ENCODE measurements at places on chromosomes 1 and 21.

GRCh38 chr1:36257375-36257767 lies 33.1 kb downstream of the THRAP3 start:
- no peak for DNase-seq

GRCh38 chr1:219582296-219582695 lies 30.6 kb downstream of the ZC3H11B start:
- DNase-seq, result no peak

DNA sequence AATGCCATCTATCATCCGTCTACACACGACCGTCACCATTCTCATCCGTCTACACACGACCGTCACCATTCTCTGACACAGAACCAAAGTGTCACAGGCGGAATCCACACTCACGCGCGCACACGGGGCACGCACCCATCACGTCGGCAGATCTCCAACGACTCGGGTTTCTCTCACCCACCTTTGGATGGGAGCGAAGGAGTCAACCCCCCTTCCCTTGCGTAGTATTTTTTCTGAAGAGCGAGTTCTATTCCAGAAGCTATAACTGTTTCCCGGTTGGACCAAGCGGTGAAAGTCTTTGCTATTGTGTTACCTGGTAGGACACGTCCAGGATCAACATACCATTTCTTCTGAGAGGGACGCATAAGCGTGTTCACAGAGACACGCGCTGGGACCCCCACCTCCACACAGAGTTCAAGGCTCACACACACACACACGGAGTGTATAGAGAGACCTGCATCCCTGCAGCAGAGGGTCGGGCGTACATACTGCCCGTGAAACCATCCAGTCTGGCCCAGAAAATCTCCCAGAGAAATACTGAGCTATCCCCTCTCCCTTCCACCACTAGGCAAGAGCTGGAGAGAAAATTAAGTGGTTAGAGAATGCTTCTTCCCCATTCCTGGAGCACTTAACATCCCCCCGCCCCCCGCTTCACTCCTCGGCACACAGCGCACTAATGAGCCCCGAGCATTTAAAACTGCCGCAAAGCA lies 741 bp downstream of the DUSP10 start:
- DNase-seq, result no peak

- no peak for DNase-seq
These were observed 53.5 kb downstream of the ST3GAL3 start for GRCh38 chr1:43760745-43761317.

GRCh38 chr1:9316080-9316444 lies 23.4 kb downstream of the SPSB1 start:
- no peak for DNase-seq

DNA sequence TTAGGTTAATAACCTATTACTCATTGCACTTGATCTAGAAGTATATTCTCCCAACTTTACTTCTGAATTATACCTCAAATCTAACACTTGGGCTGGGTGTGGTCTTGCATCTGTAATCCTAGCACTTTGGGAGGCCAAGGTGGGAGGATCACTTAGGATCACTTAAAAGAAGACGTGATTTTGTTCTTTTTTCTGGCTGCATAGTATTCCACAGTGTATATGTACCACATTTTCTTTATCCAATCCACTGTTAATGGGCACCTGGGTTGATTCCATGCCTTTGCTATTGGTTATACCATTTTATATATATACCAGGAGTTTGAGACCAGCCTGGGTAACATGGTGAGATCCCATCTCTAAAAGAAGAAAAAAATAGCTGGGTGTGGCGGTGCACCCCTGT lies 48.5 kb upstream of the TSNAX start:
- DNase-seq, result no peak

- DNase-seq, result no peak
These were observed 38.4 kb downstream of the NOS1AP start for GRCh38 chr1:162107911-162108310.

DNA sequence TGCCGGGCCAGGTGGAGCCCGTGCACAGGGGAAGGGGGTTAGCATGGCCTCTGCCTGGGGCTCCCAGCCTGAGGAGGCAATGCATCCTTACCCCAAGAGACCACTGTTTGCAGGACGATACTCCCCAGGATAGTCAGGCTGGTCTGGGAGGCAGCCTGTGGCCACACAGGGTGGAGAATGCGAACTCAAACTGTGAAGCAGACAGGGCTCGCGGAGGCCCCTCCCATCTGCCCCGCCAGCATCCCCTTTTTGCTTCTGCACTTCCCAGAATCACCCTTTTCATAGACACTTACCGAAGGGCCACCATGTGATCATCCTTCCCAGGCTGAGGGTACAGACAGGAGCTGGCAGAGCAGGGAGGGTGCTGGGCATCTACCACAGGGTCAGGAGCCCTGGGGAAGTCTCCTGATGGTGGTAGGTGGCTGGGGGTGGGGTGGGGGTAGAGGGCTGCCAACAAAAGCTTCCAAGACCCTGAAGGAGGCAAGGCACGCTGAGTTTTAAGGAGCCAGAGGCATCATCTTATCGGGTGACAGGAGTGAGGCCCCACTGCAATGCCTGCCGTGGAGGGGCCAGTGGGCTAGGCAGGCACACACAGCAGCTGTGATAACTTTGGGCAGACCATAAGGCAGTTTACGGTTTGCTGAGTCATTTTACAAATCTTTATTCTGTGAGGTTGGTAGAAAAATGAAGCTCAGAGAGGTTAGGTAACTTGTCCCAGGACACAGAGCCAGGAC lies 31.3 kb upstream of the BTG2 start:
- DNase-seq, result no peak

- DNase-seq, result no peak
These were observed 426.1 kb downstream of the PTPRC start for GRCh38 chr1:199064971-199065370.

GRCh38 chr1:56135864-56136147 lies 443.6 kb downstream of the PLPP3 start:
- no peak for DNase-seq

DNA sequence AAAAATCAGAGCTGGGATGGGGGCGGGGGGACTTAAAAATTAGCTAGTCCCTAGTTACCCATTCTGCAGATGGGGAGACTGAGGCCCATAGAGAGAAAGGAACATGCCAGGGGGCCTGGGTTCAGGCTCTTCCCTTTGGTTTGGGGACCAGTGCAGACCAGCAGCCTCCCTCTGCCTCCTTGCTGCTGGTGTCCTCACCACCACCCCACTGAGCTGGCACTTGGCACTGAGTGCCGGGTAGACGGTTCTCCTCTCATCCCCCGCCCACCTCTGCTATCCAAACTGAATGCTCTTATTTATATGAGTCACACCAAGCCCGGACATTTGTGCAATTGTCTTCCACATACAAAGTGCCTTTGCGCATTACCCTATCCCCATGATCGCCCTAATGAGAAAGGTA lies 39.2 kb downstream of the CAMK2N1 start:
- DNase-seq, result no peak

DNA sequence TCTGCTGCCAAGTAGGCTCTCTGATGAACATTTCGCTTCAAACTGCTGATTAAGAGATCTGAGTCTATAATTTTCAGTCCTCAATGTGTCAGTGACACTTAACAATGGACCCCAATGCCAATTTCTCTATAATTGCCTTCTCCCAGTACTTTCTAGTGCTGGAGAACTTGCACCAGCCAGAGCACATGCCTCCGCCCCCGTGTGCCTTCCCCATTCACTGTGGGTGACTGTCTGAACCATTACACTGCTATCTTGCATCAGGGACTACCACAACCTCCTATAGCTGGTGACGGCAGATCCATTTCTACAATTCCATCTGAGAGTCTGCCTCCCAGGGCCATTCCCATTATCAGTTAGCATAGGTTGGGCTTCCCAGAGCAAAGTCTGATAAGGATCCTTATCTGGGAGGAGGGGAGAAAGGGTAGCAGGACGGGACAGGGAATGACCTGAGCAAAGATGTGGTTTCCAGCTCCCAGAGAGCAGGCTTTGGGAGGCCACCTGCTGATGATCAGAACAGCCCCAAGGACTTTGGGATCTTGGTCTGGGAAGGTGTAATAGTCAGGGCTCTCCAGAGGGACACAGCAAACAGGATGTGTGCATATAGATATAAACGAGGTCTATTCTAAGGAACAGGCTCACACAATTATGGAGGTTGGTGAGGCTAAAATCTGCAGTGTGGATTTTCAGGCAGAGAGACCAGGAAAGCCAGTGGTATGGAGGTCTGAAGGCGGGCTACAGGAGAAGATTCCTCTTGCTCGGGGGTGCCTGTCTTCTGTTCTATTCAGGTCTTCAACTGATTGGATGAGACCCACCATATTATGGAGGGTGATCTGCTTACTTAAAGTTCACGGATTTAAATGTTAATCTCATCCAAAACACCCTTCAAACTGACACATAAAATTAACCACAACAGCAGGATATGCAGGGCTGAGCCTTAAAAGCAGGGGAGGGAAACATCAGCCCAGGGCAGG lies 238.2 kb downstream of the PTPRU start:
- DNase-seq, result no peak

DNA sequence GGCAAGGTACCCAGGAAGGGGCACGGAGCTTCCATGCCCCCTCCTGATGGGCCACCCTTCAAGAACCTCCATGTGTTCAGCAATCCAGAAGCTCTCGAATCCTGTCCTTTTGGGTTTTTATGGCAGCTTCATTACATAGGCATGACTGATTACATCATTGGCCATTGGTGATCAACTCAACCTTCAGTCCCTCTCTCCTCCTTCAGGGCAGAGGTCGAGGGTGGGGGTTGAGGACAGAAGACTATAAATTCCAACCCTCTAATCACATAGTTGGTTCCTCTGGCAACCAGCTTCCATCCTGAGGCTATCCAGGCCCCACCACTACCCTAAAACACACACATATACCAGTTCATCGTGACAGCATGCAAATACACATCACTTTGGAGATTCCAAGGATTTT lies 135.7 kb downstream of the ZNF281 start:
- no peak for DNase-seq

DNA sequence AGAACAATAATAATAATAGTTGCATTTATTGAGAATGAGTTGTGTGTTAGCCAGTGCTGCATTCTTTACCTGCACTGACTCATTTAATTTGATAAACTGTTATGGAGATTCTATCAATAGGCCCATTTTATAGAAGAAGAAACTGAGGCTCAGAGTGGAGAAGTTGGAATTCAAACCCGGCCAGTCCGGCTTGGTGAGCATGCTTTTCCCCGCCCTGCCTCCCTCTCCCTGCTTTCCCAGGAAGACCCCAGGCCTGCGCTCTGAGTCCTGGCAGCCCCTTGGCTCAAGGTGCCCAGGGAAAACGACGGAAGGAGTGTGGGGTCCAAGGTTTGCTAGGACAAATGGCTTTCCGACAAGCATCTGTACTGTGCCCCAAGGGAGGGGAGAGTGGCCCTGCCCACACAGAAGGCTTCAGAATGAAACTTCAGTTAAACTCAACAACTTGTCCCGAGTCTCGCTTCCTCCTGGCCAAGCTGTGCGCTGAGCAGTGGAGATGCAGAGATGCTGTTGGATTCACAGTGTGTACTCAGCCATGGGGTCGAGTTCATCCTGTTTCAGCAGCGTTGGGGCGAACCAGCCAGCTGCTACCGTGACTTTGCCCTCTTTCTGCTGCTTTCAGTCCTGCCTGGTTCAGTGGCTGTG lies 23.3 kb upstream of the PADI6 start:
- no peak for DNase-seq

DNA sequence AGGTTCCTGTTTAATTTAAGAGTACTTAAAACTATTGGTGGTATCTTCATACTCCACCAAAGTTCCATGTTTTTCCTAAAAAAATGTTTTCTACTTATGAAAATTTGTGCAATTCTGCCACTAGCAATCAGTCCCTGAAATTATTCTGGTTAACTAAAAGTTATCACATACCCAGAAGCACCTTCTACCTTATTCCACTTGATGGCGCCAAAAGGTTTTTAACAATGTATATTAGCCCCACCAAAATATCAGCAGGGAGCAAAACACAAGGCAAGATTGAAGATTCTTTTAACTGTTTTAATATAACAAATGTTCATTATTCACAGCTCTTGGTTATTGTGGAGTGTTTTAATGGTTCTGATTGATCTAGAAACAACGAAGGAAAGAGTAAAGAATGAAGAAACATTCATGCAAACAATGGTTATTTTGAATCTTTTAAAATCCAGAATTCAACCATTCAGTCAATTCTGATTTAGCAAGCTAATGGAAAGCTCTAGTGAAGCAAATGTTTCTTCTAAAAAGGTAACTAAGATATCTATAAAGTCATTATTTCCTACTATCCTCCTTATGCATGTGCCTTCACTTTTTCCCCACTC lies 67.2 kb downstream of the TTLL7 start:
- no peak for DNase-seq

GRCh38 chr1:204127597-204128242 lies 24.1 kb downstream of the ETNK2 start:
- no peak for DNase-seq

DNA sequence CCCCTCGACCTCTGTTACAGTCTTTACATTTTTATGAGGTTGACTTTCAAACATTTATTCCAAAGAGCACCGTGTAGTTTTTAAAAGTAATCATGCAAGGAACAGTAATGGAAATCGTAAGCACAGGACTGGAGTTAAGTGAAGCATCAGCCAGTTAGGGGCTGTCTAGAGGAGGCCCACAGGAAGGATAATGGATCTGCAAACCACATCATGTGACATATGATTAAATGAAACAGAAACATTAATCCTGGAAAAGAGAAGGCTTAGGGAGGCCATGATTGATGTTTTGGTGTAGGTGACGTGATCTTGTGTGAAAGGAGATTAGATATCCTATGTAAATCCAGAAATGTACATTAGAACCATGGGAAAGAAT lies 25.0 kb downstream of the RGS7 start:
- no peak for DNase-seq

DNA sequence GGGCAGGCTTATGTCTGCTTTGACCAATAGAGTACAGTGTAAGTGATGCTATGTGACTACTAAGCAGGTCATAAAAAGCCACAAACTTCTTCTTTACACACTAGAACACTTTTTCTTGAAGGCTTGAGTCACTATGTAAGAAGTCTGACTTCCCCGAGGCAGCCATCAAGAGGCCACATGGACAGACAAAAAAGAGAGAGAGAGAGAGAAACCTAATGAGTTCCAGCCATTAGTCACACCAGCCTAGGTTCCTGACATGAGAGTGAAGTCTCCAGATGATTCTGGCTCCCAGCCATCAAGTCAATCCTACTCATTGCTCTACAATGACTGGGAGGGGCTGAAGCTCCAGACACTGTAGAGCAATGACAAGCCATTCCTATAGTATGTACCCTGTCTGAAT lies 101.4 kb downstream of the LHX9 start:
- no peak for DNase-seq

GRCh38 chr1:234476172-234476571 lies 2.8 kb downstream of the TARBP1 start:
- DNase-seq, result no peak

DNA sequence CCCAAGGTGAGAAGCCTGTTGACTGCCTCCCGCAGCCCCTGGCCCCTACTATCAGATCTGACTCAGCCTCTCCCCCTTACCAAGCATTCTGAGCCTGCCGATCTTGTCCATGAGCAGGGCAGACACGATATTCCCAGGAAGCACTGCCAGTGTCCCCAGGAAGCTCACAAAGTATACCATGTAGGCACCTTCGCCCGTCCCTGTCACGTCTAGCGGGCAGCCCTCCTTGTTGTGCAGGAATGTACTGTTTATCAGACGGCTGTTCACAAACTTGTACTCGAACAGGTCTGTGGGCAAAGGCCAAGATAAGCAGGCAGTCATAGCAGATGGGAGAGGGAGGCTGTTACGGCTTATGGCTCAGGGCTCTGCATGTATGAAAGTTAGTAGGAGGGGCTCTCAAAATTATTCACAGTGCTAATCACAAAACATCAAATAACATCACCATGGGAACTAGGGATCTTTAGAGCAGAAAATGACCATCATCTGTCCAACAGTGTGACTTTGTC lies 7.3 kb downstream of the BOLA1 start:
- no peak for DNase-seq

Data from stimulated activated CD8-positive, alpha-beta memory T cell treated with anti-CD3 and anti-CD28 coated beads, Interleukin-15, amount 100 ng/mL, for 24 hours (primary cell).